ENCODE measurements at places on chromosomes 5 and 9.

GRCh38 chr9:95574176-95574575, 57.4 kb upstream of the PTCH1 start:
- no peak for DNase-seq

DNA sequence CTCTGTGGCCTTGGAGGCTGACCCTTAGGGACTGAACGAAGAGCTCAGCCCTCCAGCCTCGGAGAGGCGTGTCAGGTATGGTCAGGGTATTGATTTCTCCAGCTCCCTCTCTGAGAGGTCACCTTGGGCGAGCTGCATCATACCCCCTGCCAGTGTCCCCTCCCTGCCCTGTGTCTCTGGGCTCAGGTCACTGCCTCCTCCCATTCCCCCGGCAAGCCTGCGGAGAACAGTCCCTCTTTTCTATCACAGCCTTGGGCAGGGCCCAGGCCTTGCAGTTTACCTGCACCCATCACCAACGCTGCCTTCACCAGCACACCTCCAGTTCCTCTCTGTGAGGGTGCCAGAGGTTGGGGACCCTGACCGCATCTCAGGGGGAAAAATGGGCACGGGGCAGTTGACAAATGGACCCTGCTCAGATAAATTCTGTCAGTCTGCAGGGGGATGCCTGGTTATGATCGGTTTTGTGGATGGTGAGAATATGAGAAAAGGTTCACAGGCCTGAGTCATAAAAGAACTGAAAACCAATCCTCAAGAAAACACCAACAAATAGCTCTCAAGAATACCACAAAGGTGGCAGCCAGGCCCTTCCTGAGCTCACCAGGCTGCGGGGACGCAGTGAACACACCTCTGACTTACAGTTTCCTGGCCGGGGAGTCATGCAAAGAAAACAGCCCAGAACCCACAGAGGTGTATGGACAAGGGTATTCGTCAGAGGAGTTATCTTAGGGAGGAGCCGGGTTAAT, 24.7 kb upstream of the RXRA start:
- DNase-seq: no peak

GRCh38 chr5:137731176-137731575, 4.7 kb downstream of the KLHL3 start:
- no peak for DNase-seq

- DNase-seq: no peak
These were observed 43.3 kb upstream of the CEP72 start for GRCh38 chr5:568809-569208.

GRCh38 chr9:78860801-78861475, 564.0 kb downstream of the PSAT1 start:
- no peak for DNase-seq

Data from GDM1 (cell line).